ENCODE measurements at places on chromosomes 3 and 15. TPM values are rescaled to one million over a fixed set of nuclear protein-coding genes. Genes with fewer than 3 reads are reported as not detected.

XCR1 gene
- not detected for total RNA-seq

NR2E3 gene
- total RNA-seq, result 0.13 TPM

GMPPB gene
- 72.4 TPM for total RNA-seq

GP9 gene
- not detected for total RNA-seq

SYNPR gene
- total RNA-seq, result not detected

EOGT gene
- 31.1 TPM for total RNA-seq

BCL2A1 gene
- not detected for total RNA-seq

POC1A gene
- total RNA-seq, result 3.9 TPM

EPHA3 gene
- 0.81 TPM for total RNA-seq

TRH gene
- not detected for total RNA-seq

ISLR2 gene
- 1.5 TPM for total RNA-seq
